Activated naive CD4-positive, alpha-beta T cell treated with anti-CD3 and anti-CD28 coated beads for 36 hours (primary cell): ENCODE measurements at places on chromosomes 12 and 14. TPM values are rescaled to one million over a fixed set of nuclear protein-coding genes. Genes with fewer than 3 reads are reported as not detected.

Gene RD3L
- total RNA-seq = not detected

Gene SAMD4A
- total RNA-seq = 4.7 TPM

GRCh38 chr14:94407906-94408305 lies 19.5 kb upstream of the SERPINA1 start:
- H3K4me3 ChIP-seq = no peak overlapping the region
- no peak overlapping the region for H3K27ac ChIP-seq
- no peak for DNase-seq
- H3K27me3 ChIP-seq = peaks cover 14% of the 10 kb centered on the region
- H3K4me1 ChIP-seq = no peaks in the 10 kb centered on the region
- H3K36me3 ChIP-seq = no peaks in the 10 kb centered on the region

- H3K36me3 ChIP-seq = no peaks in the 10 kb centered on the region
- peaks cover 13% of the 10 kb centered on the region for H3K27me3 ChIP-seq
- no peak overlapping the region for H3K4me3 ChIP-seq
- no peaks in the 10 kb centered on the region for H3K4me1 ChIP-seq
- no peak overlapping the region for H3K27ac ChIP-seq
Observed at GRCh38 chr12:102879144-102879763, 37.8 kb downstream of the PAH start.

Gene DNAH10
- total RNA-seq = 0.05 TPM

Gene NANOG
- total RNA-seq = not detected
